Lower lobe of right lung (tissue), 2 donors: ENCODE measurements at places on chromosomes 3 and 15. TPM values are rescaled to one million over a fixed set of nuclear protein-coding genes. Genes with fewer than 3 reads are reported as not detected.

Gene TM6SF1
- 31.2 TPM for total RNA-seq

Gene GRAMD2A
- 29.3 TPM for total RNA-seq

Gene A4GNT
- 0.41 TPM for total RNA-seq

Gene NEK10
- total RNA-seq = 9.4 TPM

Gene LRRIQ4
- total RNA-seq = not detected

Gene MBD4
- total RNA-seq = 38.8 TPM

Gene FEZF2
- not detected for total RNA-seq

Gene C3orf22
- total RNA-seq = not detected

Gene EFHB
- 5.6 TPM for total RNA-seq

Gene RASGRF1
- total RNA-seq = 82.6 TPM

Gene VPS18
- 24.0 TPM for total RNA-seq

Gene VIPR1
- total RNA-seq = 212 TPM
